Stimulated activated naive CD8-positive, alpha-beta T cell treated with anti-CD3 and anti-CD28 coated beads, Interleukin-15, amount 100 ng/mL, for 72 hours (primary cell): ENCODE measurements at places on chromosomes 1 and 21.
A peak's percentile ranks its signal among the peaks of the same experiment; 100 is the strongest.

- DNase-seq, result no peak
Measured at GRCh38 chr1:26829184-26829911, 2.9 kb downstream of the ZDHHC18 start.

DNA sequence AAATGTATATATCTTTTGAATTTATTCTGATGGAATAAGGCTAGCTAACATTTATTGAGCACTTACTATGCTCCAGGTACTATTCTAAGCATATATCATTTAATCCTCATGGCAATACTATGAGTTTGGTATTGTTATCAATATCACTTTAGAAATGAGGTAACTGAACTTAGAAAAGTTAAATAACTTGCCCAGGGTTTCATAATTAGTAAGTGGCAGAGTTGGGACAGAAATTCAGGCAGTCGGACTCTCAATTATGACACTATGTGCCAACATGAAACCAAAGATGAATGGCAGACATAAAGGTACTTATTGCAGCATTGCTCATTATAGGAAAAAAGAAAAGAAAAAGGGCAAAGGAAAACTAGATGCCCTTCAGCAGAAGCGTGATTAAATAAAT is 48.2 kb downstream of the RAB3GAP2 start:
- no peak for DNase-seq

GRCh38 chr1:151868486-151868885 is 15.0 kb upstream of the THEM5 start:
- DNase-seq, result no peak

DNA sequence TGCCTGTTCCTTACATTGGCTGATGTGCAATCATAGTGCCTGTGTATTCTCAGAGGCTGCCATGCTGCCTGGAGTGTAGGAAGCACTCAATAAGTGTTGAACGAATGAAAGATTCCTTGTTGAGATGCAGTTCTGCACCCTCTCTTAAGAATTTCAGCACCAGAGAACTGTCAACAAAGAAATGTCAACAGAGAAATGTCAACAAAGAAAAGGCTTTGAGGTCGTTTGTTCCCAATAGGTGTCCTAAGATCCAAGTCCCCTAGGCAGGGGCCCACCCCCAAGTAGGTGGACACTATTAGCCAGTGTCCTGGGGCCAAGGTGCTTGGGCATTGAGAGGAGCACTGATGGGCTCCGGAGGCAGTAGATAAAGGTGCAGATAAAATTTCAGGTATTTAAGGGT is 12.6 kb downstream of the KCND3 start:
- no peak for DNase-seq

DNA sequence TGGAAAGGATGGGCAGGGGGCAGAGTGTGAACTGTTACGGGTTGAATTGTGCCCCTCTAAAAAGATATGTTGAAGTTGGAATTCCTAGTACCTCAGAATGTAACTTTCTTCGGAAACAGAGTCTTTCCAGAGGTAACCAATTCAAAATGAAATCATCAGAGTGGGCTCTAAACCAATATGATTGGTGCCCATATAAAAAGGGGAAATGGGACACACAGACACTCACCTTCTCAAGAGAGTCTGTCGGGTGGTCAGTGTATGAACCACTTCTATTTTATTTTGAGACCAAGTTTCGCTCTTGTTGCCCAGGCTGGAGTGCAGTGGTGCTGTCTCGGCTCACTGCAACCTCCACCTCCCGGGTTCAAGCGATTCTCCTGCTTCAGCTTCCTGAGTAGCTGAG is 7.6 kb downstream of the EDARADD start:
- DNase-seq, result no peak

GRCh38 chr1:227323967-227324268 is 5.6 kb upstream of the CDC42BPA start:
- DNase-seq, result no peak

GRCh38 chr1:1305300-1306069 is 2.2 kb downstream of the ACAP3 start:
- peak; percentile 71 for DNase-seq

- DNase-seq, result no peak
Measured at GRCh38 chr1:209428241-209428921, 155.1 kb upstream of the CAMK1G start.

DNA sequence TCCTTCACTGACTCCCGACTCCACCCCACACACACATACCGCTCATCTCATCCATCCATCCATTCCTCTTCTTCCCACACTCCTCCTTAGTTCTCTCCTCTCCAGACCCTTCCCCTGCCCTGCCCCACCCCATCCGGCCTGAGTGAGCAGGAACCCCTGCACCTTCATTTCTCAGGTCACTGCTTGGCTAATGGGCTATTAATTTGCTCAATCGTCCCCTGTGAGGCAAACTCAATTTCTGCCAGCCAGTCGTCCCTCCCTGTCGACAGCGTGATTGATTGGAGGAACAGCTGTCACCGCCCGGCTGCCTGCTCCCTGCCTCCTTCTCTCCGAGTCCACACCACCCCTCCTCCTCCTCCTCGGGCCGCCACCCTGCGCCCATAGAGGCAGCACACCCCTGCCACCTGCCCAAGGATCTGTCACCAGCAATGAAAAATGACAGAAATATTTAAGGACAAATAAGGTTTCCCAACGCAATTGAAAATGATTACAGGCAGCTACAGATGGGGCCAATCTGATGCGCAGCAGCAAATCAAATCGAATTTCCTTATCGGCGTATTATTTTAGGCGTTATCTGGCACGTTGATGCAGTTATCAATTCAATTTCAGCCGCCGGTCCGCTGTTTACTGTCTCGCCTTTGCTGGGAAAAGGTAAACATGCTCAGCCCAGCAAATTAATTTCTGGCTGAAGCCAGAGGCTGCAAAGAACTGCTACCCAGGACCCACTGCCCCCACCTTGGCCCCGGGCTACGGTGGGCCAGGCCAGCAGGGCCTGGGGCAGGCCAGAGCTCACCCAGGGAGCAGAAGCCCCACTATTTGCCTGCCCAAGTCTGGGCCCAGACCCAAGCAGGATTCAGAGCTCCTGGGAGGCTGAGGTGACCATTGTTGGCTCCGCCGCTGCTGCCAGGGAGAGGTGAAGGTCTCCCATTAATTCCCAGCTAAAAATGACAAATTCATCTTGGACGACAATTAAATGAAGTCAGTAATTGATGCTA is 71.3 kb downstream of the TMEM53 start:
- DNase-seq, result no peak

GRCh38 chr1:51966559-51966958 is 23.9 kb downstream of the RAB3B start:
- no peak for DNase-seq

DNA sequence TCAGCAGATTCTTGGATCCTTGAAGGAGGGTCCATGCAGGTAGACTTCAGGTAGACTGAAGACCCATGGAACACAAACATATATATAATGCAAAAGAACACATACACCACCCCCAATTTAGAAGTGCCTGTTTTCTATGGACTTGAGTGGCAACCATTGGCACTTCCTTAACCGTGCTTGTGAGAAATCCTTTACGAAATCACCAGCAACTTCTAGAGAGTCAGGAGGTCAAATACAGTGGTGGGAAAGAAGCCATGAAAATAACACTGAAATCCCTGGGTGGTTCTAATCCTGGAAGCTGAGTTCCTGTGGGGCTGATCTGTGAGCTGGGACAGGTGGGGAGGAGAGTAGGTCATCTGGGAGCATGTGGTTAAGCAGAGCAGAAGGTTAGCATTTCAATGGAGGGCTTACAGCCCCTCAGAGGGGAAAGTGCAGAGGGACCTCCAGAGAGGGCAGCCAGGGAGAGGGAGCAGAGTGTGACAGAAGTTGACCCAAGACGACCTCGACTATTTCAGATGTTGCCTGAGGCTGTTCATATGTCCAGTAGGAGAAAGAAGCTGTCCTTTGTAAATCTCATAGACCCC is 13.0 kb upstream of the IL10 start:
- no peak for DNase-seq
